ENCODE measurements at places on chromosomes 6 and 20. TPM values are rescaled to one million over a fixed set of nuclear protein-coding genes. Genes with fewer than 3 reads are reported as not detected.

Gene SLC22A16
- total RNA-seq: not detected

Gene RIN2
- total RNA-seq: 29.8 TPM

Gene SAMD5
- 0.84 TPM for total RNA-seq

Gene THBS2
- not detected for total RNA-seq

Gene KHDC1
- 4.5 TPM for total RNA-seq

Gene ADGB
- not detected for total RNA-seq

Gene ELOVL4
- 2.0 TPM for total RNA-seq

Gene HLA-DQB1
- not detected for total RNA-seq

Gene NNAT
- total RNA-seq: not detected

Gene TMEM14A
- total RNA-seq: 35.0 TPM

Gene SRSF3
- total RNA-seq: 709 TPM

Gene PRSS35
- 0.05 TPM for total RNA-seq

Gene PHACTR2
- 3.5 TPM for total RNA-seq

Gene TP53RK
- 12.5 TPM for total RNA-seq

Gene PPP1R3G
- total RNA-seq: 1.4 TPM

Gene OOEP
- total RNA-seq: not detected

Gene RIPPLY2
- 0.46 TPM for total RNA-seq

Gene IL17F
- total RNA-seq: not detected

Gene TCP1
- 237 TPM for total RNA-seq

Gene SRXN1
- total RNA-seq: 269 TPM

Gene BMP5
- total RNA-seq: not detected

Gene NKX2-2
- not detected for total RNA-seq

Gene ARFGAP1
- total RNA-seq: 80.6 TPM

Gene BEND6
- 1.4 TPM for total RNA-seq

Gene IL17A
- total RNA-seq: not detected
